Stimulated activated CD8-positive, alpha-beta memory T cell treated with anti-CD3 and anti-CD28 coated beads, Interleukin-7, amount 100 ng/mL, for 1 hour (primary cell): ENCODE measurements at places on chromosomes 2 and 18.

- no peak for DNase-seq
Observed at GRCh38 chr2:30766666-30767065, 40.6 kb downstream of the CAPN13 start.

- no peak for DNase-seq
Observed at GRCh38 chr2:157302492-157303099, 23.0 kb downstream of the ERMN start.

GRCh38 chr2:241562269-241562891 is 3.8 kb downstream of the BOK start:
- no peak for DNase-seq

GRCh38 chr2:177353187-177353478 is 39.4 kb upstream of the AGPS start:
- DNase-seq: no peak
